ENCODE measurements at places on chromosomes 2 and 18.

DNA sequence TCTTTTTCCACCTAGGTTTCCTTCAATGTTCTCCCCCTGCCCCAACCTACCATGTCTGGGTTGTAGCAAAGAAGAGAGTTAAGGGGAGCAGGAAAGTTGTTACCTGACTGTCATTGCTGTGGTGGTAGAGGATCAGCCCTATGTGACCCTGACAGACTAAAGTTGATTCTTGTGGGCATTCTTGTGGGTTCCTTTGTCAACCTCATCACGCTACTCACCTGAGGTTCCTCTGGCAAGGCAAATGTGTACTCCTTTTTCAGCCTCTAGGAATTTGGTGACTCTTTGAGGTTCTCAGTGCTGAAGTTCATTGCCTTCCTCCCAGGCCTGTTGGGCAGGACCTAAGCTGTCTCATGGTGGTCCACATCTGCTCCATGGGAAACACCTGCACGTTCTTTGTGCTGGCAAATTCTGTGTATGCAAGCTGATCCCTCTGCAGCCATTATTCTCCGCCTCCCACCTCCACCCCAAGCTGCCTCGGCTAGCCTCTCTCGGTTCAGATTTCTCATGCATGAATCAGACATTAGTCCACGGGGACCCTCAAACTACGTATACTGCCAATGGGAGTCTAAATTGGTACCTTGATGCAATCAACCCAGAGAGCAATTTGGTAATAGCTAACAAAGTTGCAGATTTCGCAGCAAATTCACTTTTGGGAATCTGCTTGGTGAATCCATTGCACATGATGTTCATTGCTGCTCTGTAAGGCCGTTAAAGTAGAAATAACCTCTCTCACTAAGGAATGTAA, 1.5 kb upstream of the GMCL1 start:
- DNase-seq: no peak

GRCh38 chr2:109377976-109378375, 235.8 kb downstream of the SEPTIN10 start:
- DNase-seq: peak; percentile 16

- no peak for DNase-seq
Observed at GRCh38 chr2:106521016-106521415, 33.9 kb downstream of the CD8B2 start.

DNA sequence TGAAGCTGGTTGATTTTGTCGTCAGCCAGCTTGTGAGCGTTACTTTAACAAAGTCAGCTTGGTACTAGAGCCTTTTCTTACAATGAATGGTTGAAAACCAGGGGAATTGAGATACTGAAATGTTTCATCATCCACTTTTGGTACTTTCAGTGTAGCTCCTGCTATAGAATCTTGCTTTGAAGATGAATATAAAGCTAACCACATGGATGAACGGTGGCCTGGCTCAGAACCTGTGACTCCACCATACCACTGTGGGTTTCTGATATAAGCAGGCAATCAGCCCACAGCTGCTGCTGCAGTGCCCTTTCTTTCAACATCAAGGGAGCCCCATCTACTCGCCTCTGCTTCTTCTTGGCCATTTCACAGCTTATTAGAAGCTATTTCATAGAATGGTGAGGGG, 53.2 kb upstream of the GPR45 start:
- no peak for DNase-seq

- DNase-seq: no peak
Observed at GRCh38 chr2:207311316-207312005, 145.7 kb upstream of the KLF7 start.

DNA sequence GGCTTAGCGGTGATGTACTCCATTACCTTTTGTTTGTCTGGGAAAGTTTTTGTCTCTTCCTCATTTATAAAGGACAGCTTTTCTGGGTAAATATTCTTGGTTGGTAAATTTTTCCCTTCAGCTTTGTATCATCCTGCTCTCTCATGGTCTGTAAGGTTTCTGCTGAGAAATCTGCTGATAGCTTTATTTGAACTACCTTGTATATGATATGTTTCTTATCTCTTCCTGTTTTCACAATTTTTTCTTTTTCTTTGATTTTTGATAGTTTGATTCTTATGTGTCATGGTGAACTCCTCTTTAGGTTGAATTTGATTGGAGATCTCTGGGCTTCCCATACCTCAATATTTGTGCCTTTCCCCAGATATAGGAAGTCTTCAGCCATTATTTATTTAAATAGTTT, 44.7 kb downstream of the MSTN start:
- no peak for DNase-seq

- no peak for DNase-seq
Observed at GRCh38 chr2:61493523-61493942, 22.6 kb upstream of the USP34 start.

GRCh38 chr2:1672738-1673137, 71.6 kb downstream of the PXDN start:
- DNase-seq: no peak

DNA sequence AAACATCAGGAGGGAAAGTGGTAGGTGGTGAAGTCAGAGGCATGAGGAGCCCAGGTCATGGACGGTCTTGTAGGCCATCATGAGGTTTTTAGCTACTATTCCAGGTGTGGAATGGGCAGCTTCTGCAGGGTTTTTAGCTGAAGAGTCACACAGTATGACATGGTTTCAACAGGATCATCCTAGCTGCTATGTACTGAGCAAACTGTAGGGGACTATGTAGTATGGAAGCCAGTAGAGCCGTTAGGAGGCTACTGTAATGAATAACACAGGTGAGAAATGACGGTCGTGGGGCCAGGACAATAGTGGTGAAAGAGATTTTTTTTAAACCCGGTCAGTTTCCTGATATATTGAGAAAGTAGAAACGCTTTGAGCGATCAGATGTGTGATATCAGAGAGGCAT, 167.6 kb upstream of the FN1 start:
- DNase-seq: no peak

DNA sequence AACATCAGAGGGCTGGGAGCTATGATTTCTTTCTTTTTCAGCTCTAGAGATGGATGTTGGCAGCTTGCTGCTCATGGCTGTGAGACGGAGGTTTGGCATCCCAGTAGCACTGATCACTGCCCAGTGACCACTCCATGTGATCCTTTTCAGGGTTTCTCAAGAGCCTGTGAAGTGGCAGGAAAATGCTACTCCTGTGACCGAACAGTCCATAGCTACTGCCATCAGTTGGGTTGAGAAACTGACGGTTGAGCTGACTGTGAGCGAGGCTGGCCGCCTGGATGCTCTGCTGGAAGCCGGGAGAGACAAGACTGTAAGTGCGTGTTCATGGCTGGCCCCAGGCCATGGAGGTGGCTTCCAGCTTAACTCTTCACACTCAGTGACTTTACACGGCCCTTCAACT, 34.2 kb downstream of the VWA3B start:
- DNase-seq: no peak

DNA sequence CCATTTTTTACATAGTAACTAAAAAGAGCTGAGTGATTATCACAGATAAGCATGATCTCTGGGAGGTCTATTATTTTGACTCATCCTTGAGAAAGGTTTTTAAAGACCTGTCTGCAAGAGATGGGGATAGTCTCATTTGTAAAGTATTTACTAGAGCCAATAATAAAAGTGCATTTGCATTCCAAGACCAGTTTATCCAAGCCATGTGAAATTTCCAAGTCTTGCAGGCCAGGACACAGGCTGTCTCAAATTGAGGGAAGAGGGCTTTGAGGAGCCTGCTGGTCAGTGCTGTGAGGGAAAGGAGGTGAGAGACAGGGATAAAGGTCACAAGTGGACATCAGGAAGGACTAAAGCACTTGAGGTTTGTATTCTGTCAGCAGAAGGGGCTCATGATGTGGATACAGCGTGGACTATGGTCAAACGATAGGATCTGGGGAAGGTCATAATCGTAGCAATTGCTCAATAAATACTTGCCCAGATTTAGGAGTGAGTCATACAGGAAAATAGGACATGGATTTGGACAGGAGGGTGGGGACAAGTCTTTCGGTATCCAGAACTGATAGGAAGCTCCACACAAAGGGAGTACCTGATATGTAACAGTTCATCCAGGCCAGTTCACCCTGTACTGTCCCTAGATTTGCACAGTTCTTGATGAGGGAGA, 6.6 kb upstream of the CDH2 start:
- DNase-seq: no peak

- DNase-seq: no peak
Observed at GRCh38 chr2:203897544-203897943, 30.0 kb downstream of the CTLA4 start.
